ENCODE measurements at places on chromosomes 7 and 10.

DNA sequence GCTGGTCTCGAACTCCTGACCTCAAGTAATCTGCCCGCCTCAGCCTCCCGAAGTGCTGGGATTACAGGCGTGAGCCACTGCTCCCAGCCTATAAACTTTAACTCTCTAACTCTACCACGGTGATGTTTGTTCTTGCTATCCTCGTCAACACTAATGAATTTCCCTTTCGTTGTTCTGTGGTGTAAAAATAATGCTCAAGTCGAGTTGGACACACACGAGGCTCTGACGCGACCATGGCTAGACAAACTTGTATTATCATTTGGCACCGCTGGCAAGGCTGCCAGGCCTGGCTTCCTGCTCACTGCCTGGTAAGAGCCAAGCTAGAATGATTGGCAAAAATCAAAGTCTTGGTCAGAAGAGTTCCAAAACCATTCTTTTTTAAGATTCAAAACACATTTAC, 167.0 kb upstream of the KLF6 start:
- DNase-seq, result no peak

DNA sequence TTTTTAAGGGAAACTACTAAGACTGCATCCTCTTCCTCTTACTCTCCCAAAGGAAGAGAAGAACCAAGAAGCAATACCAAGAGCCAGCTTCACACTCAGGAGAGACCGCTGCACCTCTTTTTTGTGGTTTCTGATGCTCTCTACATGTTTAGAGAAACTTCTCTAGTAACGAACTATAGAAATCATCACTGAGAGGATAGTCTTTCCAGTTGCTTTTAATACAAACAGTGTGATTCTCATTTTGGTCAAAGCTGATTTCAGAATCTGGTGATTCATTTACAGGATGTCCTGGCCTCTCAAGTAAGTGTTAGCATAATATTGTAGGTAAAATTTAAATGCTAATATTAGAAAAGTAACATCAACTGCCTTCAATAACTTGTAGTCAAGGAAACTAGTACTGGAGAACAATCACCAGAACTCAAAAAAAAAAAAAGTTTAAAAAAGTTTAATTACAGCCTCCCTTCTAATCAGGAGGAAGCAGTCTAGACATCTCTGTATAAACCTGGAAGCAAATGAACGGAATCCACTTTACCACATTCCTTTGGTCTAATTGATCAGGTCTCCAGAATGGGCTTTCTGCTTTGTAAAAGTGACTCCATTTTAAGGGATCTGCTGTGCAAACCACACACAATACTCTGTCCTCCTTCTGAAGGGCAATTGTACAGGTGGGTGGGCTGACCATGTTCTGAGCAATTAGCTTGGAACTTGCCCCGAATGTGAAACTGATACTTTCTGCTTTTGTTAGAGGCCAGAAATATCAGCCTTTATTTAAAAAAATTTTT, 3.0 kb downstream of the LAMB1 start:
- DNase-seq, result no peak

DNA sequence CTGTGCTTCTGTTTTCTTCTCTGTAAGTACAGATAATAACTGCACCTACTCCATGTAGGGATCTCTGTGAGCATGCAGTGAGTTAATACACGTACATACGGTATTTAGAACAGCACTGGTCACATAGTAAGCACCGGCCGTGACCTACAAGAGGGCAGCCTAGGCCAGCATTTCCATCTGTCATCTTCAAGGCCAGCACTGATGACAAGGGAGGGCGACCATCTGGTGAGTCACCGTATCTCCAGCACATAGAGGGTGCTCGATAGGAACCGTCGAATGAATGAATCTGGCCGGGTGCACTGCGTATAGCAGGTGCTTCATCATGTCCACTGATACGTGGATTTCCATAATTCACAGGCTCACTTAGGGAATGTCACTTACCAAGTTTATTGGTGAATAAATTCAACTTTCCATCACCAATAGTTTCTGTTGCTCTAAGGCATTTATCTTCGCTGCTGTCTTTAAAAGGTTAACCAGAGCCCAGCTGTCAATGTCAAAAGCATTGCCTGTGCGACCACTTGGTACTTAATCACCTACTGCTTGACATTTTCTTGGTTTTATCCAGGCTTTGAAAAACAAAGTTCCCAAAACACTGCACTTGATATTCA, 8.3 kb downstream of the NOD1 start:
- no peak for DNase-seq

DNA sequence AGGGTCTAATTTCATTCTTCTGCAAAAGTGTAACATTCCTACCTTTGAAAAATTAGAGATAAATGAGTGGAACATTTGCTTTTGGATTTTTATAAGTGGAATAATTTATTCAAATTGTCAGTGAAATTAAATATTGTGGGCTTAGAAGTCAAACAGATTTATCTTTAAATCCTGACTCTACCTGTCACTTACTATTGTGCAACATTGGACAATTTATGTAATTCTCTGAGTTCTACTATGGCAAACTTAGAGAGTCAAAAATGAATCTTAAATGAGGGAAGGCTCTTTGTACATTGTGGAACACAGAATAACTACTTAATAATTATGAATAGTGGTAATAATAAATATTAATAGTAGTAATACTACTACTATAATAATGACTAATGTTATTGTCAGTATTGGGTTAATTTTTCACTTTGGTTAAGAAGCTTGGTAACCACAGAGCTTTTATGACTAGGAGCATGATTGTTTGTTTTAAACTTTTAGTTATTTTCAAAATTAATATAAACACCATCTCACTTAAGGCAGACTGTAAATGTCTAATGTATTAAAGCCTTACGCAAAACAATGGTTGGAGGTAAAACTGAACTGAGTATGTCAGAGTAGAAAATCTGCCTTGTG, 70.0 kb downstream of the PRKG1 start:
- no peak for DNase-seq

DNA sequence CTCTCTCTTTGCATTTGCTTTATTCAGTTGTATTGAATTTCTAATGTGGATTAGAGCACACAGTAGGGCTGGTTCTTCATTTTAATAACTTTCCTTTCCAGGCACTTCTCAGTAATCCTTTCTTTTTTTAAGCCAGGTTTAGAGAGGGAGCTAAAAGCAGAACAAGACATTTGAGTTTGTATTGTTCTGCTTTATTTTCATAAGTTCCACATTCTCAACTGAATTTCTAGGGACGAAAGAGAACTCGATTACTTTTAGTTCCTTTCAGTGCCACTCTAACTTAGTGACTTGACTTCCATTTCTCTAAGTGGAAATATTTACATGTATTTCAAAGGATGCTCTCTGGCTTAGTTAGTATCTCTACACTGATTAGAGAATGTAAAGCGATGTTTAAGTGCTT, 145.6 kb downstream of the EXOC4 start:
- DNase-seq, result no peak

DNA sequence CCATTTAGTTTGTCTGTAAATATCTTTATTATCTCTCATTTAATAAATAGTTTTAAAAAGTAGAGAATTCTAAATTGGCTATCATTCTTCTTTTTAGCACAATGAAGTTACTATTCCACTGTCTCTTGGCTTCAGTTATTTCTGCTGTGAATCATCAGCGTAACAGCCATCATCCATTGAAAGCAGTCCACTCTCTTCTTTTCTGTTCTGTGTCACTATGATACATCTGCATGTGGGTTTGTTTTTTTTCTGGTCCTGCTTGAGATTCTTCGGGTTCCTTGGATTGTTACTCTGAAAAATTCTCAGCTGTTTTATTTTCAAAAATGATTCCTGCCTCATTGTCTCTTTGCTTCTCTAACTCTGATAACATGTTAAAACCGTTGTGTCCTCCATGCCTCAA, 52.5 kb downstream of the CSGALNACT2 start:
- no peak for DNase-seq

GRCh38 chr7:34575006-34575405, 83.0 kb upstream of the NPSR1 start:
- no peak for DNase-seq

- DNase-seq, result peak; percentile 91
These were observed 469 bp downstream of the PPP3CB start for GRCh38 chr10:73495226-73495883.

- DNase-seq, result no peak
These were observed 42.4 kb upstream of the ZMIZ1 start for GRCh38 chr10:79026341-79026761.

DNA sequence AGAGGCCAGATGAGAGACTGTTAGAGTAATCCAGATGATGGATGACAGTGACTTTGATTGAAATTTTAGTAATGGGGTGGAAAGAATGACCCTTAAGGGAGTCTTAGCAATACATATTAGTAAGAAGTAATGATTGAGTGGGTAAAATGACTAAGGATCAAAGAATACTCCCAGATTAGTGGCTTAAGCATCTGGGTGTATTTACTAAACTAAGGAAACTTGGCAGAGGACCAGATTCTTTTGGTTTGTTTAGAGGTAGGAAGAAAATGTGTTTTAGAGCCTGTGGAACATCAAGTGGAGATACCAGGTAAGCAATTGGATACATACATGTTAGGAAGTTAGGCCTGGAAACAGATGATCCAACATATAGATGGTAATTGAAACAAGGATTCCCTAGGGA, 58.8 kb upstream of the ADRA2A start:
- no peak for DNase-seq

- DNase-seq, result no peak
These were observed 1.3 kb downstream of the SAP25 start for GRCh38 chr7:100572281-100572948.

- no peak for DNase-seq
These were observed 47.4 kb upstream of the CC2D2B start for GRCh38 chr10:95860166-95860940.

DNA sequence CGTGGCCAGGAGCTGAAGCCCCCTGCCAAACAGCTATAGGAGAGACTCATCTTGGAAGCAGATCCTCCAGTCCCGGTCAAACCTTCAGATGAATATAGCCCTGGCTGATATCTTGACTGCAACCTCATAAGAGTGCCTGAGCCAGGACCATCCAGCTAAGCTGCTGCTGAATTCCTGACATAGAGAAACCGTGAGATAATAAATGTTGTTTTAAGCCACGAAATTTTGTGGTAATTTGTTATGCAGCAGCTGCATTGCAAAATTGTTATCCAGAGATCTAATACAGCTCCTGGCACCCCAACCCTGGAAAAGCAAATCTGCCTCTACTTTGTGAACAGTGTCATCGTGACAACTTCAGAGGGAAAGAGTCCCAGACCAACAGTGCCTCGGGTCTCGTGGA, 119.9 kb downstream of the CREB5 start:
- DNase-seq, result no peak

- no peak for DNase-seq
These were observed 8.2 kb downstream of the ANKMY2 start for GRCh38 chr7:16637379-16637778.

DNA sequence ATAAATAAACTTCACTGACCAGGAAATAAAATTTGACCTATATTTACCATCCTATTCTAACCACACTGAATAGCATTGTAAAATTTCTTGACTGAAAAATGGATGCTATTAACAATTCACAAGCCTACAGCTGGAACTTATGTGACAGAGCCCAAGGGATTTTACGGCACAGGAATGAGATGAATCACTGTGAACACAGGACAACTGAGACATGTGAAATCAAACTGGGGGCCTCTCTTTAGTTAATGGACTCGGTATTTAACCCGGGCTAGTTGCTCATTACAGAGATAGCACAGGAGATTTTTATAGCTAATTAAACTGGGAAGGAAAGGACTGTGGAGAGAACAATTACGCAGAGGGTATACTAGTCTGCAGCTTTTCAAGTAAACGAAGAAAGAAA, 100.6 kb downstream of the MICU1 start:
- DNase-seq, result no peak

DNA sequence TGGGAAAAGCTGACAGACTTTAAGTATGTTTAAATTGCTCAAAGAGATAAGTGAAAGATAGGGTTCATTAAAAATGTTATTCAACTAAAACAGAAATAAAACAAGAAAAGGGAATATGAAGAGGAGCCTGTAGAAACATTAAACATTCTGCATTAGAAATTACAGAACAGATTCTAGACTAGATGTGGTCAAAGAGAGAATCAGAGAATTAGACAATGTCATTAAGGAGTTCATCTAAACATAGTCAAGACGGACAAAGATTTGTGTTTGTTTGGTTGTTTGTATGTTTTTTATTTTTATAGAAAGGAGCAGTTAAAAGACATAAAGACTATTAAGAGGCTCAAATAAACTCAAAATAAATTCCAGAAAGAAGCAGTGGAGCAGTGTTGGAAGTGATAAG, 80.0 kb downstream of the NKX6-2 start:
- DNase-seq, result no peak

DNA sequence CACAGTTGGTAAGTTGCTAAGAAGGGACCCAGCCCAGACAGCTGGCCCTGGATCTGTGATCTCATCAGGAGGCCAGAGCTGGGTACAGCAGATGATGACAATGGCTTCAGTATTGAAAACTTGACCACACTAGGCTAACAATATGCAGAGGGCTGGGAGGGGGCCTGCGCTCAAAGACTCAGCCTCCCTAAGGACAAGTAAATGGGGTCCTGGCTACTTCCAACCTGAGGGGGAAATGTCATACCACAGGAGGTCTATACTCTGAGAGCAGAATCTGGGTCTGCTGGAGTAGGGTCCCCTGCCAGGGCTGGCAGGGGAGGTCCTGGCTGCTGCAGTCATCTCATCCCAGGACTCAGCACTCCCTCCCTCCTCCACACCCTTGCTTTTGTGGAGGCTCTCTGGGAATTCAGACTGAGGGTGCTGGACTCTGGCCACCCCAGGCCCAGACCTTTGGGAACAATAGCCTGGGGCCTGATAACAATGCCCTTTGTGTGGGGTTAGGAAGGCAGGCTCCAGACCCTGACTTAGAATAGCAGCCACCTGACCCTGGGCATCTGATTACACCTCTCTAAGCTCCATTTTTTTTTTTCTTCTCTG, 1.4 kb downstream of the FXYD4 start:
- DNase-seq, result no peak

GRCh38 chr10:85612833-85613232, 753.8 kb downstream of the GRID1 start:
- peak; percentile 8 for DNase-seq

GRCh38 chr7:69602522-69602921, 4.2 kb downstream of the AUTS2 start:
- DNase-seq, result no peak

- no peak for DNase-seq
These were observed 35.4 kb upstream of the MKLN1 start for GRCh38 chr7:131292141-131292905.

DNA sequence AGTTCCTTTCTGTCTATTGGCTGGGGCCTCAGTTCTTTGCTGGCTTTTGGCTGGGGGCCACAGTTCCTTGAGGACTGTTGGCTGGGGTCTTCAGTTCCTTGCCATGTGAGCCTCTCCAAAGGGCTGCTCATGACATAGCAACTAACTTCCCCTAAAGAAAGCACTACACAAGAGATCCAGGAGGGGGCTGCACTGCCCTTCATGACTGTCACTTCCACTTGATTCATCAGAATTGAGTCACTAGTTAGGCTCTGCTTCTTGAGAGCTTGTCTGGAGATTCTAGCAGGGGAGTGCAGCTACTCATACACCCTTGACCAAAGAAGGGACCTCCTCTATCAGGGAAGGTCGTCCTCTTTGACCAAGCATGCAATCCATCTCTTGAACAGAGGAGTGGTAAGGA, 38.0 kb upstream of the MKX start:
- peak; percentile 21 for DNase-seq

- no peak for DNase-seq
These were observed 477 bp upstream of the FBXW4 start for GRCh38 chr10:101695404-101695890.

GRCh38 chr7:116218051-116218645, 7.8 kb downstream of the TES start:
- no peak for DNase-seq

Data from CD4-positive, alpha-beta T cell treated with Interleukin-12 subunit alpha and Interleukin-12 subunit beta, for 1 hour (primary cell).